Activated CD8-positive, alpha-beta memory T cell treated with anti-CD3 and anti-CD28 coated beads, Interleukin-2, amount 50 U/mL, for 4 hours (primary cell): ENCODE measurements at places on chromosomes 7 and 10.

GRCh38 chr7:28517206-28517605 is 104.9 kb downstream of the CREB5 start:
- no peak for DNase-seq

GRCh38 chr10:47115322-47115721 is 184.7 kb upstream of the GDF10 start:
- no peak for DNase-seq

DNA sequence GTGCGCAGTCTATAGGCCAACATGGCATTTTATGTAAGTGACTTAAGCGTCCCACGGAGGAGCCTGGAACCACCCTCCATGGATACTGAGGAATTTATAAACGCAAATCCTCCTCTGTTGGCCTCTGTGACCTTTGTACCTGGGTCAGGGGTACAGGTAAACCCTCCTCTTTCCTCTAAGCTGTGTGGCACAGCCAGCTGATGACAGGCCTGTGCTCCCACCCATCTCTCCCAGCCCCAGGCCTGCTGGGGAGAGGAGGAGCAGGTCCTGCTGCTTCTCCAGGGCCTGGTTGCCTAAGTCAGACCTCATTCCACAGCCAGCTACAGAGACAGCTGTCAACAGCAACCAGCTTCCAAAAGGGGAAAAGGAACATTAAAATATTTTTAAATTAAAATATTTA is 5.0 kb downstream of the AVPI1 start:
- DNase-seq, result no peak

DNA sequence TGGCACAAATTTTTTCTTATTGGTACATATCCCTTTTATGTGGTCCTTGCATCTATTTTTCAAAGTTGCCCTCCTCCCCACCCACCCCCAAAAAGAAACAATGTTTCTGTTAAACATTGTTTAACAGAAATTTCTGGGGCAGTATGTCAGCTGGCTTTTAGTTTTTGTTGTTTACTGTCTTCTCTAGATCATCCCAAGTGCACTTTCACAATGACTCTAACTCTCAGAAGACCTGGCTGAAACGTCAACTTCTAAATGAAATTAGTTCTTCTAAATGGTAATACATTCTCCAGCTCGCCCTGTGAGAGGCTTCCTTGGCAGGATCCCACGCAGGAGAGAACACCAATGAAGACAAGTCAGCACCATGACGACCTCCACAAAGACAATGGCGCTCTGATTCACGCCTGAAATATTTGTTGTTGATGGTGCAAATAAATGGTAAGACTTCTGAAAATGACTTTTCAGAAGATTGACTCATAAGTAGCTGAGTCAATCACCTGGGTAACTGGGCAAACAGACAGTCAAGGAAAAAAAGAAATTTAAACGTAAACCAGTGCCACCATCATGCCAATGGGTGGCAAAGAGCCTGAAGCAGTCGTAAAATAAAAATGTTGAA is 293.7 kb downstream of the FZD1 start:
- DNase-seq, result no peak

DNA sequence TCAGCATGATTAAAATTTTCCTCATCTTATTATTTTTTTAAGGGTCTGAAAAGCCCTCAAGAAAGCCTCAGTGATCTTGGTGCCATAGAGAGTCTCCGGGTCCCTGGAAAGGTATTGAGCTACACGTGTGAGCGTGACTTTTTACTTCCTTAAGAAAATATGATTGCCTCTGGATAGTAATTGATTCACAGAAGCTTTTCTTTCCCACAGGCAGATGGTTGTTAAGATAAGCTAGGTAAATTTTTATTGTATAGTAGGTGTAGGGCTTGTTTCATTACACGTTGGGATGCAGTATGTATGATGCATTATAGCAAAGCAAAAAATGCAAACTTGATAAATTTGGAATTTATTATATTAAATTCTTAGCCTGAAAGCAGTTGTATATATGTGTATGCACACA is 7.7 kb downstream of the VPS50 start:
- DNase-seq, result no peak

GRCh38 chr10:5502061-5502521 is 2.7 kb upstream of the CALML5 start:
- DNase-seq, result no peak

GRCh38 chr7:150372271-150373048 is 3.8 kb downstream of the REPIN1 start:
- no peak for DNase-seq

GRCh38 chr7:514651-515598 is 4.7 kb downstream of the PDGFA start:
- no peak for DNase-seq

- no peak for DNase-seq
Observed at GRCh38 chr10:80137031-80137862, 4.7 kb downstream of the PLAC9 start.

DNA sequence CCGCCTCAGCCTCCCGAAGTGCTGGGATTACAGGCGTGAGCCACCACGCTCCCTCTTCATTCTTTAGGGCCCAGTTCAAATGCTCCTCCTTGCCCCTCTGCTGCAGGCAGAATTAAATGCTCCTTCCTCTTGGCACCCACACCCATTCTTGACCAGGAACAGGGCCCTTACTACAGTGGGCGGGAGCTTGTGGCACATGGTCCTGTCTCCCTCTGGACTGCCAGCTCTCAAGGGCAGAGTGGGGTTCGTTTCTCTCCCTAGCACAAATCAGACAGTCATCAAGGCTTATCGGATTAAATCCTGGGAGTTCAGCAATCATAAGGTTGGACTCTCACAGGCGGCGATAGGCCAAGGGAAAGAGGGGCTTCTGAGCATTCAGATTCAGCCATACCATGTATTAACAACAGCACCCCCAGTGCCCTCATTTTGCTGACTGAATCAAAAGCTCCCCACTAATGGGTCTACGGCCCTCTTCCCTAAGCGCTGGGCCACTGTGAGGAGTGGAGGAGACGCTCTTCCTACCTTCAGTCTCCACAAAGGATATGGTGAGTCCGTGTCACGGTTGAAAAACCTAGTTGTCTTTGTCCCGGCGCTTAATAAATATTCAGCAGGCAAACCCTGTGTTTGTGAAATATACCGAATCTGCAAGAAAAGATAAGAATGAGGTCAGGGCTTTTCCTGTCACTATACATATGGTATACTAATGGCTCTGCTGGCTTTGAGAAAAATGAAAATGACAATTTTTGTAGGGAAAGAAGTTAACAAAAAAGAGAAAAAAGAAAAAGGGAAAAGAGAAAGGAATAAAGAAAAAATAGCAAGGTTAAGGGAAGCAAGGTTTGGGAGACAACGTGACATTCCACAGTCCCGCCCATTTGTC is 107.4 kb downstream of the CLEC2L start:
- DNase-seq, result no peak

GRCh38 chr7:7221599-7222038 is 39.3 kb downstream of the C1GALT1 start:
- DNase-seq, result no peak

DNA sequence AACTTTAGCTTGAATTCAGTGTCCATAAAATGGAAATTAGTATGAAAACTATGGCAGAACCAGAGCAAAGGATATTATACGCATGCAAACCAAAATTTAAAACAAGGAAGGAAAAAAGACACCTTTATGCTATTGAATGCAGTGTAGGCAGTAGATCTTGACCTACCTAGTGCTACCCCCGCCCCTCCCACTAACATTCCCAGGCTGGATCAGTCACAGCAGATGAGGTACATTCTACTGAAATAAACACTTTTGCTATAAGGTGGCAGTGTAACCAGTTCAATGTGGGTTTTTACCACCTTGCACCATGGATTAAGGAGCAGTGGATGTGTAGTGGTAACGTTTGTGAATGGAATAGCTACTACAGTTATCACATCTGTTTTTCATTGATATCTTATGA is 27.9 kb downstream of the SRI start:
- DNase-seq, result no peak

- no peak for DNase-seq
Observed at GRCh38 chr7:47472444-47473157, 109.3 kb downstream of the TNS3 start.

DNA sequence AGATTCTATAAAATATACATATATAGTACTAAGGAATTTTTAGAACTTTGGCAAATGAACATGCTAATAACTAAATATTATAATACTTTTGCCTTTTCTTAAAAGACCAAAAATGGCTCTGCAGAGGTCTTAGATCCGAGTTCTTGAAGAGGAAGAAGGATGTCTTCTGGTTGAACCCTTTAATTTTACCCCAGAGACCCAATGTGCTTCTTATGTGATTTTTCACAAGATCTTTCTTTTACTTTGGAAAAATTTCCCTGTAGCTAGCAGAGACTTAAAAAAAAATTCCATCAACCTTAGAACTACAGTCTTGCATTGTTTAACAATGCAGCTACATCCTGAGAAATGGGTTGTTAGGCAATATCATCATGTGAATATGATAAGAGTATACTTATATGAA is 663.2 kb downstream of the PARD3 start:
- no peak for DNase-seq

DNA sequence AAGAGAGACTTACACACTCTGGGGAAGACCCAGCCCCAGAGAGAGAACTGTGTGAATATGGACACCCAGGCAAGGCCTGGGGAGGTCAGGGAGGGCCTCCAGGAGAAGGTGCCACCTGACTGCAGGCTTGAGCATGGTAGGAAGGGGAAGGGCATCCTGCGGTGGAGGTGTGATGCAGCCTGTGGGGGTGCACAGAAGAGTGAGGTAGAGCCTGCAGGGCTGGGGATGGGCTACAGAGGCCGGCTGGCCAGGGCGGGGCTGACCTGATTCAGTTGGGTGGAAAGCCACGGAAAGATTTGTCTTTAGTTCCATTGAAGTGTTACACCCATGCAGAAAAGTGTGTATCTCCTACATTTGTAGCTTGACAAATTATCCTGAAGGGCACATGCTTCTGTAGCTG is 47.6 kb downstream of the ZMIZ1 start:
- no peak for DNase-seq

DNA sequence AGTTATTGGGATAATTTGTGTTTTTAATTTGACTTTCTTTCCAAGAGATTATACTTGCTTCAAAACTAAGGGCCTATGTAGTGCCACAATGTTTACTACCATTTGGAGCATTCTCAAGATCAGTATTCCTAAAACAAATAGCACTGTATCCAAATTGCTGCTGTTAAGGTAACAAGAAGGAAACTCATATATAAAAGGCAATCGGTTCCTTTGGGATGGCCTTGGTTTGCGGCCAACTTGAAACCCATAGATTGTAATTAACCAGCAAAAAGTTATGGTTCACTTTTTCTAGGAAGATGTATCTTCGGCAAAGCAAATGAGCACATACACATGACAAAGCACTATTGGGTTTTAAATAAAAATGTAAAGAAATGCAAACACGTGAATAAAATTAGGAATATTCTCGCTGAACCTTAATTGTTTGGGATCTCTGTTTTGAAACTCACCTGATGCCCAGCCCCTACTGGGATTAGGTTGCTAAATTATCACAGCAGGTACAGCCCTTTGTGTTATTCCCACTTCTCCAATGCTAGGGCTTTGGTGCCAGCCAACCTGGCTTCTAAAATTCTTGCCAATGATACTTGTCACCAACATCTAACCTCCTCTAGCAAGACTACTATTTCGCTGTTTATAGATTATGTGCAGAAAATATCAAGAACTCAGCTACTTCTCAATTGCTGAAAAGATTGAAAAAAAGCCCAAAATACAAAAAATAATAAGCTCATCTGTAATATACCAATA is 16.0 kb downstream of the CDNF start:
- DNase-seq, result no peak

DNA sequence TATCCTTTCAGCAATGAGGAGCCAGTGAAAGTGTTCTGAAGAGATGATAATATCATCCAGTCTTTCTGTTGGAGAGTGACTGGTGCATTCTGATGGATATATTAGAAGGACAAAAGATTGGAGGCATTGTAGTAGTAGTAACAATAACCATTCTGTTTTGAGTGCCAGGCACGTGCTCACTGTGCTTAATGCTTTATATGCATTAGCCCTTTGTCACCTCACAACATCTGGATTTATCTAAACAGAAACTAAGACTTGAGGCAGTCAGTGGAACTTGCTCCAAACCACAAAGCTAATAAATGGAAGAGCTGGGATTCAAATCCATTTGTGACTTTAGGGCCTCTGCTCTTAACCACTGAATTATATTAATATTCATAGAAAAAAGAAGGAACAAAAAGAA is 84.5 kb upstream of the OIT3 start:
- DNase-seq, result no peak

DNA sequence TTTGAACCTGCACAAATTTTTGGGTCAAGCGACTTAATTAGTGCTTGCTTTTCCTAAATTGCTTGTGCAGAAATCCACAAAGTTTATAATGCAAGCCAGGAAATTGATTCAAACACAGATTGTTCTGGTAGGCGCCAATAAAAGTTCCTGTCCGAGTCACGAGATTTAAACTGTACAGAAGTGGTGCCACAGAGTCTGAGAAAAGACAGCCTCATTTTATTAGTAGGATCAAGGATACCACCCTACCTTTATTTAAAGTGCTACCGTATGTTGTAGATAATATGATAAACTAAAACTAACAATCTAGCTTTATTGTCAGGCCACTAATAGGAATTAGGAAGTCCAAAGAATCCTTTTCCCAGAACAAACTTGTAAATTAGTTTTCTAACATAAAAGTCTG is 696.7 kb downstream of the TNS3 start:
- DNase-seq, result no peak

- DNase-seq, result no peak
Observed at GRCh38 chr7:105316578-105317344, 72.0 kb downstream of the SRPK2 start.

GRCh38 chr10:86067436-86068050 is 299.1 kb downstream of the GRID1 start:
- no peak for DNase-seq

DNA sequence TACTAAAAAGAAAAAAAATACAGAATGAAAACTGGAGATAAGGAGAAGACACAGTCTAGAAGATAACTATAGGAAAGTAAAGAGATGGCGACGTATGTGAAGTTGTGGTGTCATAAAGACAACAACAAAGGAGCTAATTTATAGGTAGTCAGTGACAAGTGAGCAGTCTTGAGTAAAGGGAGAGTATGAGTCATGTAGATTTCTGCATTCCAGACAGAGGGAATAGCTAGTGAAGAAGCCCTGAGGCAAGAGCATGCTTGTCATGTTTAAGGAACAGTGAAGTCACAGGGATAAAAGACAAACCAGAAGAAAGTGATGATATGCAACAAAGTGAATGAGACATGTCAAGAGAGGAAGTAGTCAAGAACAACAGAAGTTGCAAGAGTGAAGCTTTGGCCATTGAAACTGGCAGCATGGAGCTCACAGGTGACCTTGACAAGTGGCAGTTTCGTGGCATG is 2.3 kb upstream of the MIOS start:
- DNase-seq, result no peak

GRCh38 chr7:24299192-24299591 is 15.2 kb downstream of the NPY start:
- no peak for DNase-seq

DNA sequence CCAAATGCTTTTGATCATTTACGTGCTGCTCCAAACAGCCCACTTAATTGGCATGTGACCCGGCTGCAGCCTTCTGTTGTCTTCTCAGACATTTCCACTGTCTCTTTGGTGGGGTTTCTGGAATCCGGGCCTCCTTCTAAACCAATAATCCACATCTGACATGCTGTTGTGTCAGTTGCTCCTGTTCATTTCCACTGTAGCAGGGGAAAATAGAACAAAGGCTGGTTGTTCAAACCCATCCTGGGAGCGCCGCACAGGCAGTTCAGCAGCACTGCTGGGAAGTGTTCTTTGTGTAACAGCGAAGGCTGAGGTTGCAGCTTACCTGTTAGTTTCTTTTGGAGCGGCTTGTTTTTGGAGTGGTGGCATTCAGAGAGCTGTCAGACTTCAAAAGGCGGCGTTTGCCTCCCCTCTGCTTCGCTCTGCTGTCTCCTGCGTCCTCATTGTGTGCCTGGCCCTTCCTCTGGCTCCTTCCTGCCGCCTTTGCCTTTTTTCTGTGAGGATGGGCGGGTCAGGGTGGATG is 149.4 kb downstream of the SNX10 start:
- no peak for DNase-seq

GRCh38 chr10:130046591-130046990 is 64.0 kb downstream of the C10orf143 start:
- no peak for DNase-seq
